ENCODE measurements at places on chromosomes 4 and X. TPM values are rescaled to one million over a fixed set of nuclear protein-coding genes. Genes with fewer than 3 reads are reported as not detected.
A peak's percentile ranks its signal among the peaks of the same experiment; 100 is the strongest.

- no peak for DNase-seq
Measured at GRCh38 chrX:49111791-49112190, 11.7 kb downstream of the GPKOW start.

GRCh38 chrX:72609313-72609712 lies 36.7 kb upstream of the HDAC8 start:
- DNase-seq = no peak

GRCh38 chr4:72375073-72375736 lies 193.8 kb downstream of the ADAMTS3 start:
- DNase-seq = no peak

DNA sequence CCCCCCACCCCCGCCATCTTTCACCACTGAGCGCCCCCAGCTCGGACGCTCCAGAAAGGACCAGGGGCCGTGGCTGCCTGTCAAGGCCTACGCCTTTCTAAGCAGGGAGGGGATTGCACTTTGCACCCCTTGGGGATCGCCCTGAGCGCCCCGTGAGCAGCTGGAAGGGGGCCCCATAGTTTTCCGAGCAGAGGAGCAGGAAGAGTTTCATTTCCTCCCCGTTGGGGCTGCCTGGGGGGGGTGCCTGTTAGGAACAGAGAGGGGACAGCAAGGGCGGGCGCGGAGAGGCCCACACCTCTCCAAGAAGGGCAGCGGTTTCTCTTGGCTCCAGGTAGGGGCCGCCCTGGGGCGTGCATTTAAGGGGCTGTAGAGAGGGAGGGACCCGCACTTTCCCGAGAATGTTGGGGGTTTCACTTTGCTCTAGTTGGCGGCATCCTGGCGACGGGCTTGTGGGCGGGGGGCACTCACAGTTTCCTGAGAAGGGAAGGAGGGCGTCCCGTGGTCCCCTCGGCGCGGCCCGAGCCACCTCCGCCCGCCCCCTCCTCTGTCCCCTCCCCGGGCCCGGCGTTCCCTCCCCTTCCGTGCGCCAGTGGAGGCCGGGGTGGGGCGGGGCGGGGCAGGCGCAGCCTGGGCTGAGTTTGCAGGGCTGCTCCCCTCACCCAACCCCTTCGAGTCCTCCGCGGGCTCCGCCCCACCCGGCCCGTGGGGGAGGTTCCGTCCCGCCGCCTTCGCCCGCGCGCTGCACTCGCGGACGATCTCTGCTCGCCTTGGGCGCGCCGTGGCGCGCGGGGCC lies 82.3 kb upstream of the CD99 start:
- DNase-seq = peak; percentile 96

GRCh38 chr4:42482516-42483327 lies 85.4 kb downstream of the SHISA3 start:
- DNase-seq = no peak

DNA sequence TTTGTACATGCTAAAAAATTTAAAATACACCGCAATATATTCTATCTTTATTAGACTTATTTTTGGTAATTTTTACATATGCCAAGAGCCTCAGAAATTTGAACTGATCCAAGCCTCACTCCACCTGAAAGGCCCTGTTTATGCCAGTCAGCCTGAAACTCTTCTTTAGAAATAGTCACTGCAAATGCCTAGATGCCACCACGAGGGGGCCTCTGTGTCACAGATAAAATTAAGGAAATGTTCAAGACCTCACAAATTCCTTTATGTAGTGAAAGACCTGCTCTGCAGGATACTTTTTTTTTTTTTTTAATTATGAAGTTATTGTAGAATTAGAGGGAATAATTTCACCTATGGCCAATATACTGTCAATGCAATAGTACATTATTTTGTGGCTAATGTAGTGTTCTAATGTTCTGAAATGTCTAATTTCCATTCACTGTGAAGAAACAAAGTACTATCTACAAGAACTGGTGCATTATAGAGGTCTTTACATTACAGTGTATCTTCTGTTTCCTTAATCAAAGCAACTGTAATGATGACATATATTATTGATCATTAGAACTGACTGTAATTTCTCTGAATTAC lies 69.8 kb downstream of the DTHD1 start:
- DNase-seq = no peak

DNA sequence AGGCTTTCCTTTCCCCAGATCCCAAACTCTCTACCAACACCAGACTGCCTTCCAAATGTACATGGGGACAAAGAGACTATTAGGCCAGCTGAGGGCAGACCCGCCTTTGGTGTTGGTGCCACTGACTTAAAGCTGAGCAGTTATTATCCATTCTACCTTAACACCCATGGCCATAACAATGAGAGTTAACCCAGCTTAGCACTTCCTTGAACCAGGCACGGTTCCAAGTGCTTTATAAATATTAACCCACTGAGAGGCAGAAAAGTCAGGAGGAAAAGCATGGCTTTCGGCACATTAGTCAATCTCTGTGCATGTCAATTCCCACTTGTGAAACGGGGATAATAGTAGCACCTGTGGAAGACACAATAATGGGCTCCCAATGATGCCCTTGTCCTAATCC lies 243.1 kb upstream of the ANXA3 start:
- no peak for DNase-seq

DNA sequence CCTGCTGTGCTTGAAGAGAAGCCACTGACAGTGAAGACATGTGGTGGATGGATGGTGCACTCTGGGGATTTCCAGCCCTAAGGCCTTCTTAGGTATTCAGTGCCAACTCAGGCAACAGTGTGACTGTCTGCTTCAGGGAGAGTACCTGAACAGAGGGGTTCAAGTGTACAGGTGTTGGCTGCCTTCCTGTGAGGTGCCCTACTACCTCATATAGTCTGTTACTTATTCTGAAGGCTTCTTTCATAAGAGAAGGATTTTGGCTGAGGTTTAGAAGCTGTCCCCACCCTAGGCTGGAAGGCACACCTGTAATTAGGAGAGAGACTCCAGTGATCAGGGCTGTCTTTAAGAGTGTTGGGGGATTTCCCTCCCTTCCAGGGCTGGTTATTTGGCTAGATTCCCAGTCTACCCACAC lies 1.8 kb downstream of the FTHL17 start:
- no peak for DNase-seq

HSFX4 gene
- not detected for total RNA-seq

CCKAR gene
- total RNA-seq = 2.5 TPM

USP17L21 gene
- not detected for total RNA-seq

HTN3 gene
- total RNA-seq = not detected

Measured in osteoblast (primary cell).